Heart left ventricle (tissue), 16 donors: ENCODE measurements at places on chromosomes 5 and 9. TPM values are rescaled to one million over a fixed set of nuclear protein-coding genes. Genes with fewer than 3 reads are reported as not detected.

- H3K4me3 ChIP-seq, result no peak overlapping the region
- no peaks in the 10 kb centered on the region for H3K36me3 ChIP-seq
- H3K27ac ChIP-seq, result no peak overlapping the region
- H3K4me1 ChIP-seq, result no peaks in the 10 kb centered on the region
- no peaks in the 10 kb centered on the region for H3K27me3 ChIP-seq
These were observed 388.3 kb downstream of the ANXA1 start for GRCh38 chr9:73539881-73540390.

GRCh38 chr5:144598451-144599068 lies 427.9 kb downstream of the KCTD16 start:
- peak; percentile 24 for DNase-seq
- no peaks in the 10 kb centered on the region for H3K4me1 ChIP-seq
- H3K27me3 ChIP-seq, result no peaks in the 10 kb centered on the region
- no peak overlapping the region for H3K27ac ChIP-seq
- H3K36me3 ChIP-seq, result no peaks in the 10 kb centered on the region
- no peak overlapping the region for H3K4me3 ChIP-seq

- no peaks in the 10 kb centered on the region for H3K27me3 ChIP-seq
- no peaks in the 10 kb centered on the region for H3K36me3 ChIP-seq
- no peak overlapping the region for H3K27ac ChIP-seq
- DNase-seq, result no peak
- H3K4me1 ChIP-seq, result no peaks in the 10 kb centered on the region
These were observed 96.8 kb upstream of the PJA2 start for GRCh38 chr5:109506556-109506955.

GRCh38 chr9:4108754-4109465 lies 191.0 kb downstream of the GLIS3 start:
- H3K4me3 ChIP-seq, result no peak overlapping the region
- DNase-seq, result no peak
- H3K27me3 ChIP-seq, result no peaks in the 10 kb centered on the region
- peak overlapping the region; percentile 9 for H3K27ac ChIP-seq

DNA sequence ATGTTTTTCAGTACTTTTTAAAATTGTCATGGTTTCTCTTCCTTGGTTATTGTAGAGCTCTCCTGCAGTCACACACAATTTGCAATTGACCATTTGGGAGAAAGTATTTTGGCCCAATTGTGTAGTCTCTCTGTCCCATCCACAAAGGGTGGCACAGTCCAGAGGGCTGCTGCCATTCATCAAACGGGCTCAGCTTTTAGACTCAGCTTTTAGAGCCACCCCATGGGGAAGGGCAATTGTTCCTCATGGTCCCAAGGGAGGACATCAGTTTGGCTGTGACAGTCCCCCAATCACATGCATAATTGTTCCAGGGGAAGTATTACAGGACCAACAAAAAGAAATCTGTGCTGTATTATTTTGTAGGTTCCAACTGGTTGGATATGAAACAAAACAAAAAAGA lies 207.6 kb downstream of the ZNF462 start:
- H3K4me1 ChIP-seq, result no peaks in the 10 kb centered on the region
- H3K36me3 ChIP-seq, result no peaks in the 10 kb centered on the region
- no peak overlapping the region for H3K4me3 ChIP-seq
- no peak overlapping the region for H3K27ac ChIP-seq
- no peaks in the 10 kb centered on the region for H3K27me3 ChIP-seq

GRCh38 chr5:18243846-18244245 lies 609.6 kb downstream of the TAF11L14 start:
- H3K27ac ChIP-seq, result no peak overlapping the region
- H3K4me3 ChIP-seq, result no peak overlapping the region
- no peaks in the 10 kb centered on the region for H3K27me3 ChIP-seq

DNA sequence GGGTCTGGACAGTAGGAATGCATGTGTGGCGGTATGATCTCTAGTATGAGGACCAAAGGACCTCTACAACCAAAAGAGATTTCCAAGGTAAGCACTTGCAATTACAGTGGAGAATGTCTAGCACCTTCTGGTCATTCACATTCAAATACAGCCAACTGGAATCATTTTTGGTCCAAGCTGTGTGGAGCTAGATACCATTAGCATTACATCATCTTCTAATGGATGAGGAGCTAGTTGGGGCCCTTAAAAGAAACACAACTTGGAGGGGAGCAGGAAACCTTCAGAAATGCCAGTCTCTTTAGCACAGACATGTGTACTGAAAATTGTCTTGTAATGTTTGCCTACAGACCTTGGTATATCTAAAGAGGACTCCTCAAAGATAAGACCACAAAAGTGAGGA lies 244.7 kb downstream of the BNC2 start:
- no peak overlapping the region for H3K4me3 ChIP-seq
- no peaks in the 10 kb centered on the region for H3K36me3 ChIP-seq
- DNase-seq, result no peak
- H3K27me3 ChIP-seq, result no peaks in the 10 kb centered on the region
- peaks cover 35% of the 10 kb centered on the region for H3K4me1 ChIP-seq

- no peak overlapping the region for H3K27ac ChIP-seq
- H3K36me3 ChIP-seq, result no peaks in the 10 kb centered on the region
- H3K4me1 ChIP-seq, result no peaks in the 10 kb centered on the region
- no peak overlapping the region for H3K4me3 ChIP-seq
These were observed 69.7 kb downstream of the SH3GL2 start for GRCh38 chr9:17648516-17648915.

DNA sequence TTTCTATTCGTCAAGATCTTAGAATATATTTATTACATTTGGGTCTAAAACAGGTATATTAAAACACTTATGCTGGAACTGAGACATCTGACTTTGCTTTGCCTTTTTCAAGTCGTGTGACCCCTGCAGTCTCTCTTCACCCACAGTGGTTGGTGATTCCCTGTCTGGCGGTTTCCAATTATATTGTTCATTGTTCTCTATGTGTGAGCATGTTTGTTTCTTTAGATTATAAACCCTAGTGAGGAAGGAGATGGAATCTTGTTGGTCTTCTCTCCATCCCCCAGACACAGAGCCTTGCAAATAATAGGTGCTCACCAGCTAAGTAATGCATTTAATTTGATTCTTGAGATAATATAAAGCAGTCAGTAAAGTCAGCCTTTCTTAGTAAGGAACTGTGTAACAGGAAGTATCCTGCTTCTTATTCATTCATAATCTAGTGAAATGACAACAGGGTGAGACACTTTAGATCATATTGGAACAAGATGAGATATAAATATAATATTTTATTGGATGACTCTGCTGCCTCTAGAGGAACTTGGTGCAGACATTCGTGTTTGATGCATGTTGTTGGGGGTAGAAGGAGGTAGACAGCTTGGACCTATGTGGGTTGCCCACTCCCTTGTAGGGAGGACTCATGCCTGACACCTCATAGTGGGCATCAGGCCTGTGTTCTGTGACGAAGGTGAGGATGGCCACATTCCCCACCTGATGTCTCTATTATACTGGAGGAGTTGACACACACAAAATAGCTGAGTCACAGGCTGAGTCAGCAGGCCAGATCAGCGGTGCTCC lies 88.1 kb downstream of the FGF1 start:
- no peaks in the 10 kb centered on the region for H3K27me3 ChIP-seq
- H3K4me1 ChIP-seq, result peaks cover 23% of the 10 kb centered on the region
- H3K27ac ChIP-seq, result no peak overlapping the region
- no peak overlapping the region for H3K4me3 ChIP-seq
- no peaks in the 10 kb centered on the region for H3K36me3 ChIP-seq

DNA sequence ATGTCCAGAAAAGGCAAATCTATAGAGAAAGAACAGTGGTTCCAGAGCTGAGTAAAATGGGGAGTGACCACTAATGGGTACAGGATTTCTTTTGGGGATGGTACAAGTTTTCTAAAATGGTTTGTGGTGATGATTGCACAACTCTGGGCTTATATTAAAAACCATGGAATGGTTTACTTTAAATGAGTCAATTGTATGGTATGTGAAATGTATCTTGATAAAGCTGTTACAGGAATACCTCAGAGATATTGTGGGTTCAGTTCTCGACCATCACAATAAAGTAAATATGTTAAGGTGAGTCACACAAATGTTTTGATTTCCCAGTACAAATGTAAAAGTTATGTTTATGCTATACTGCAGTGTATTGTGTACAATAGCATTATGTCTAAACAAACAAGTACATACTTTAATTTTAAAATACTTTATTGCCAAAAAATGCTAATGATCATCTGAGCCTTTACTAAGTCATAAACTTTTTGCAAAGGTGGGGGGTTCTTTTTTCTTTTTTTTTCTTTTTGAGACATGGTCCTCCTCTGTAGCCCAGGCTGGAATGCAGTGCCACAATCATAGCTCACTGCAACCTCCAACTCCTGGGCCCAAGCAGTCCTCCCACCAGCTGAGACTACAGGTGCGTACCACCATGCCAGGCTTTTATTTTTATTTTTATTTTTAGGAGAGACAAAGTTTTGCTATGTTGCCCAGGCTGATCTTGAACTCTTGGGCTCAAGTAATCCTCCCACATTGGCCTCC lies 65.9 kb downstream of the SHOC1 start:
- H3K4me1 ChIP-seq, result no peaks in the 10 kb centered on the region
- no peak for DNase-seq
- no peak overlapping the region for H3K4me3 ChIP-seq

PRELID2 gene
- 12.6 TPM for total RNA-seq

DNA sequence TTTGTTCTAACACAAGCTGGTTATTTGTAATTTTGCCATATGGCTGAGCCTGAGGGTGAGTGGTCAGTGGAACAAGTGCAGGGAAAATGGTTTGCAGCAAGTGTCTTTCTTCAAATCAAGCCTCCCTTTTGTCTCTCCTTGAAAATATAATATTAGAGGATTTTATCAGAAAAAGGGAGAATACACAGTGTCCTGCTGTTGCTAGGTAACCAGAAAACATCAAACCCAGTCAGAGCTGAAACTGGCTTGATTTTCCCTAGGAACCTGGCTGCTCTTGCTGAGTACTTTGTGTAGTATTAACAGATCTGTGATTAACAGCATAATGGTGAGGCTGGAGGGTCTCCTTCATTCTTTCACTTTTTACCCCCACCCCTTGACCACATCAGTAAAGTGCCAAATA lies 314.0 kb downstream of the ARHGEF28 start:
- no peak for DNase-seq
- H3K4me3 ChIP-seq, result no peak overlapping the region
- no peaks in the 10 kb centered on the region for H3K36me3 ChIP-seq
- H3K27ac ChIP-seq, result no peak overlapping the region

DNA sequence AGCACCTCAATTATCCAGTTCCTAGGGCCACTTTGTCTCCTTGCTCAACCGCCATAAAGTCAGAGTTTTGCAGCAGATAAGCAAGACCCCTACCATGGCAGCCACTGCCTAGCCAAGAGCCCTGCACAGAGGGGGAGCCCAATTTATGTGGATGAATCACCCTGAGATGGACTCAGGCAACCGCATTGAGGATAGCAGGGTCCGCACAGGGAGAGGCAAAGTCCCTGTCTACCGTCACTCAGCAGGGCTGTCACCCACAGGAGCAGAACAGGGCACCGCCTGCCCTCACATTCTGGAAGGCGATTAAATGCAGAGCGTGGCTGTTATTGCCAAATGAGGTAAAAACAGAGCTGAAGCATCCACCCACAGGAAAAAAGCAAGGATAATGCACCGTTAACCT lies 1.7 kb downstream of the FBP2 start:
- H3K36me3 ChIP-seq, result no peaks in the 10 kb centered on the region
- no peak overlapping the region for H3K27ac ChIP-seq
- H3K27me3 ChIP-seq, result peaks cover 4% of the 10 kb centered on the region
- no peak for DNase-seq
- no peaks in the 10 kb centered on the region for H3K4me1 ChIP-seq
- H3K4me3 ChIP-seq, result no peak overlapping the region

DNA sequence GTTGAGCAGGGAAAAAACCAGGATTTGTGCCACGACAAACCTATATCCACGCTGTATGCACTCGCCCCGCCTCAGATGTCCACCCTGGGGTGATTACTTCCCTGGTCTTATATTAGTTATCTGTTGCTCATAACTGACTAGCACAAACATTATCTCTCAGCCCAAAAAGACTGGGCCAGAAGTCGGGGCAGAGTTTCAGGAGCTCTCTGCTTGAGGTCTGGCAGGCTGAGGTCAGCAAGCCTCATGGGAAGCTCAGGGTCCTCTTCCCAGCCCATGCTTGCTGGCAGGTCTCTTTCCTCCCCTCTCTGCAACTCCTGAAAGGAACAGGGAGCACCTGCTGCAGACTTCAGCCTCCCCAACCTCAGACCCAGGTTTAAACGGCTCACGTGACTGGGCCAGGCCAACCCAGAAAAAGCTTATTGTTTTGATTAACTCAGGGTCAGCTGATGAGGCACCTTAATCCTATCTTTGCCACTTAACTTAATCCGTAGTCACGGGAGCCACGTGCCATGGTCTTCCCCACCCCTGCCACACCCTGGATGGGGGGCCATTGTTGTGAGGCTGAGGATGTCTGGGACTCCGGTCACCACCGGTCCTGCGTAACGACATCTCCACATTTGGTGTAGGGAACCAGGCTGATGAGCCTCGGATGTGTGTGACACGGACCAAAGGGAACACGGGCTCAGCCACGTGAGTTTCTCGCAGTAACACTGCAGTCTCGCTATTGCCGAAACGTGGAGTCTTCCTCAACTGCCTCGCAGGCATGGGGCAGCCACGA lies 123.7 kb upstream of the IRX4 start:
- H3K36me3 ChIP-seq, result no peaks in the 10 kb centered on the region
- no peaks in the 10 kb centered on the region for H3K27me3 ChIP-seq
- no peak overlapping the region for H3K4me3 ChIP-seq
- no peak overlapping the region for H3K27ac ChIP-seq

DNA sequence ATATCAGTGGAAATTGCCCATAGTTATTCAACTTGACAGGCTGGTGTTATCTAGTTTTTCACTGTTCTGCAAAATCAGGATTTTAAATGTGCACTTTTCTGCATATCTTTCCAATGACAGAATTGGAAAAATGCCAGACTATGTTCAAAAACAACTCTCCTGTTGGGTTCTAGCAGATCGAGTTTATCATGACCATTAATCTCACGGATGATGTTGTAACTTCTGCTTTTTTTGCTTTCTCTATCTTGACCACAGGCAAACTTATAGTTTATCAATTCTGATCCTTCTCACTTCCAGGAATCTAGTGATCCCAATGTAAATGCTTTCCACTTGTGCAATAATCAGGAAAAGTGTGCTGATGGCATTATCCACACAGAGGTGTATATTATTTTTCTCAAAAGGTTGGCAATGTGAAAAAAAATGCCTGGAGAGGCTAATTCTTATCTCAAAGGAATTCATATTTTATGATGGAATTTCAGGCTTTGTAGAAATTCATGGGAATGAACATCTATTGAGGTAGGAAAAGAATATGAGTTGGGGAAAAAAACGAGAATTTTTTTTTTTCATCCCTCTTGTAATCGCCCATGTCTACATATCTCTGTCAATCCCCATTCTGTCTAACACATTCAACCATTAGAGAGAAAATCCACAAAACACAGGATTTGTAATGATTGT lies 73.6 kb upstream of the DAB2 start:
- H3K4me3 ChIP-seq, result no peak overlapping the region
- H3K27ac ChIP-seq, result no peak overlapping the region
- H3K27me3 ChIP-seq, result no peaks in the 10 kb centered on the region
- H3K4me1 ChIP-seq, result no peaks in the 10 kb centered on the region
- no peaks in the 10 kb centered on the region for H3K36me3 ChIP-seq

DNA sequence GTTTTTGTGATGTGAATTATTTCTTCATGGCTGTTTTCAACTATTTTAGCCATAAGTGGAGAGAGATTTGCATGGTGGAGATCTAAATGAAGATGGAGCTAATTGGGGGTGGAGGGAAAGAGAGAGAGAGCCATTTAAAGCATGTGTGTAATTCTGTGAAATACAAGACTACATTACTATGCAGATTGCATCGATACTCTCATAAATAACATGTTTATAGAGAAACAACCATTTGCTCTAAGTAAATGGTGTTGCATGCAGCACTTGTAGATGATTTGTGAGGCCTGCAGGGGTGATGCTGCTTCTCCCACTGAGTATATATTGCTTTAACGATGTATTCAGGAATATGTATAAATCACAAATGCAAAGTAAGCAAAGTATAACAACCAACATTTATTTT lies 270.2 kb upstream of the RIOK2 start:
- H3K4me3 ChIP-seq, result no peak overlapping the region
- no peak for DNase-seq
- H3K27me3 ChIP-seq, result no peaks in the 10 kb centered on the region
- H3K4me1 ChIP-seq, result no peaks in the 10 kb centered on the region
- no peak overlapping the region for H3K27ac ChIP-seq
- no peaks in the 10 kb centered on the region for H3K36me3 ChIP-seq
